ENCODE measurements at places on chromosomes 16 and 17. TPM values are rescaled to one million over a fixed set of nuclear protein-coding genes. Genes with fewer than 3 reads are reported as not detected.

CCDC57 gene
- 22.1 TPM for total RNA-seq

CES5A gene
- total RNA-seq, result not detected

SYNGR3 gene
- 6.1 TPM for total RNA-seq

CSH2 gene
- not detected for total RNA-seq

TLCD1 gene
- total RNA-seq, result 3.8 TPM

RMI2 gene
- total RNA-seq, result 19.4 TPM

CMTM2 gene
- not detected for total RNA-seq

SLC6A2 gene
- total RNA-seq, result not detected

GUCY2D gene
- under 0.01 TPM for total RNA-seq

RBL2 gene
- total RNA-seq, result 56.1 TPM

CDH1 gene
- total RNA-seq, result not detected

PPP4C gene
- total RNA-seq, result 226 TPM

NDRG4 gene
- total RNA-seq, result 12.1 TPM

KRTAP4-3 gene
- not detected for total RNA-seq

SLC16A11 gene
- total RNA-seq, result 0.11 TPM

DHRS13 gene
- total RNA-seq, result 6.5 TPM

TMEM238L gene
- total RNA-seq, result not detected

GRAPL gene
- total RNA-seq, result not detected

ITGA2B gene
- total RNA-seq, result 1.7 TPM

NPIPB6 gene
- total RNA-seq, result 0.33 TPM

RNF157 gene
- total RNA-seq, result 0.75 TPM

FAM20A gene
- 12.2 TPM for total RNA-seq

FBRS gene
- 16.8 TPM for total RNA-seq

SULT1A2 gene
- total RNA-seq, result under 0.01 TPM

SPATA22 gene
- total RNA-seq, result not detected

KRTAP4-9 gene
- 0.12 TPM for total RNA-seq

DERL2 gene
- 40.7 TPM for total RNA-seq

CA7 gene
- total RNA-seq, result not detected

UTP4 gene
- total RNA-seq, result 22.9 TPM

OR1A1 gene
- total RNA-seq, result not detected

GDPD3 gene
- 1.1 TPM for total RNA-seq
